ENCODE measurements at places on chromosomes 12 and 14. TPM values are rescaled to one million over a fixed set of nuclear protein-coding genes. Genes with fewer than 3 reads are reported as not detected.

DNA sequence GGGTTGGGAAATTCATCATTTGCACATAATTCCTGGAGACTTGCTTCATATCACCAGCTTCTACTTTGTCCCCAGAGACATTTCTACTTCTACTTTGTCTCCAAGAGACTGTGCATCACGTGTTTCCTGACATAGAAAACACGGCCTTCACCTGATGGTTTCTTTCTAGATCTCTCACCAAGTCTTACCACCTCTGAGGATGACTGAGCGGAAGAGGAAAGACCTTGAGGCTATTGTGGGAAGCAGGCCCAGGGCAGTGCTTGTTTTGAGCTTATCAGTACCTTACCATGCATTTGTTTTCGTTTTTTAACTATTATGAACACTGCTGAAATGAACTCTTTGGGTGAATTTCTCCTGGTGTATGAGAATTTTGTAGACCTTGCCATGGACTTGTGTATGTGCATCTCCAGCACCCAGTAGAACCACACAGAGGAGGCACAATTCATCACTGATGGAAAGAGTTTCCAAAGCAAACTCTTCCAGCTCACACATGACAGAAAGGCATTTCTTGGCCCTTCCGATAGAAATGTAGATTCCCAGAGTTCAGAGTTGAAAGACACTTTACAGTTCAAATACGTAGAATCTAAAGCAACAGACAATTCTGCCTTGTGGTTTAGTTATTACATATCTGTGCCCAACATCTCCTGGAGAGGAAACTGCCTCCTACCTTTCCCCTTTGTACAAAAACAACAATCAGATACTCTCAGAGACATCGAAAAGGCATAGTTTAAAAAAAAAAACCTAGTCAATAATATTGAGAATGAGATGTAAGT lies 434.7 kb downstream of the FUT8 start:
- no peak for DNase-seq

- no peak for DNase-seq
Measured at GRCh38 chr14:21105095-21105494, 4.2 kb downstream of the TMEM253 start.

DNA sequence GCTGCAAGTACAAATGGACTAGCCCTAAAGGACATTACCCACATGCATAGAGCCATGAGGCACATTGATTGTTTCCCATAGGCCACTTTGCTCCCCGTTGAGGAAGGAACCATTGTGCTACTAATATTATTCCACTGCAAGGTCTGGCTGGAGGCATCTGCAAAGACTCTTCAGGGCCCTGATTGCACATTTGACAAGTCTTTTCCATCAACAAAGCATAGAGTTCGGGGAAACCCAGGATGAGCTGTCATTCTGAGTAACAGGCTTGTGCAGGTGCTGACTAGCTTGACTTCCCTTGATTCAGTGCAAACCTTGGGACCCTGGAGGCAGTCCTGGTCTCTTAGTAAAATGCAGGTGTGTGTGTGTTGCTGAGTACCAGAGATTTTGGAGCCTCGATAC lies 73.8 kb downstream of the SUSD6 start:
- DNase-seq, result no peak

The LAG3 gene
- 1.9 TPM for total RNA-seq

The TGM1 gene
- total RNA-seq, result 5.9 TPM
